ENCODE measurements at places on chromosomes 6 and 20. TPM values are rescaled to one million over a fixed set of nuclear protein-coding genes. Genes with fewer than 3 reads are reported as not detected.

The TMEM239 gene
- not detected for total RNA-seq

DNA sequence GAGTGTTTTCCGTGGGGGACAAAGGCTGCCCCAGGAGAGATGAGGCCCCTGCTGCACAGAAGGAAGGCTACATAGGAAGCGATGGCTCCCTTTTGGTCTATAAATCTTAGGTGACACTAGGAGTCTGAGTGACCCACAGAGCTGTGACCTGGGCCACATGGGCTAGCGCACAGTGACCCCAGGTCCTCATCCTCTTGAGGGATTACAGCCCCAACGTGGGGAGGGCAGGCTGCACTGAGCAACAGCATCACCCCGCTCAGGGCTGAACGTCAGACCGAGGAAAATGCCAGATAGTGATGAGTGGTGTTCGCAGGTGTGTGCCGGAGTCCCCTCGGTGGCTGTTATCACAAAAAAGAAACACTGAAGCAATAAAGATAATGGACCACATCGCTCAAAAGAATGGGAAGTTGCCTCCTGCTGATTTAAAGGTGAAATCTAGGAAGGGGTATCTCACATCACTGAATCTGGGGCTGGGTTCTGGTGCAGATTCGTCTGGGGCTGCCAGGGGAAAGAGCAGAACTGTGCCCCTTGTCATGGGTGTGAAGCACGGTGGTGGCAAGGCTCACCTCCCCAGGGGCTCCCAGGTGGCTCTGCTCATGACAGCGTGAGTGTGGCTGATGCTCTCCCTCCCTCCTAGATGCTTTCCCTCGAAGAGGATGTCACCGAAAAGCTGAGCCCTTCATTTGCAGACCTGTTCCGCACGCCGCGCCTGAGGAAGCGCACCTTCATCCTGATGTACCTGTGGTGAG lies 14.5 kb downstream of the SLC22A1 start:
- DNase-seq: no peak

DNA sequence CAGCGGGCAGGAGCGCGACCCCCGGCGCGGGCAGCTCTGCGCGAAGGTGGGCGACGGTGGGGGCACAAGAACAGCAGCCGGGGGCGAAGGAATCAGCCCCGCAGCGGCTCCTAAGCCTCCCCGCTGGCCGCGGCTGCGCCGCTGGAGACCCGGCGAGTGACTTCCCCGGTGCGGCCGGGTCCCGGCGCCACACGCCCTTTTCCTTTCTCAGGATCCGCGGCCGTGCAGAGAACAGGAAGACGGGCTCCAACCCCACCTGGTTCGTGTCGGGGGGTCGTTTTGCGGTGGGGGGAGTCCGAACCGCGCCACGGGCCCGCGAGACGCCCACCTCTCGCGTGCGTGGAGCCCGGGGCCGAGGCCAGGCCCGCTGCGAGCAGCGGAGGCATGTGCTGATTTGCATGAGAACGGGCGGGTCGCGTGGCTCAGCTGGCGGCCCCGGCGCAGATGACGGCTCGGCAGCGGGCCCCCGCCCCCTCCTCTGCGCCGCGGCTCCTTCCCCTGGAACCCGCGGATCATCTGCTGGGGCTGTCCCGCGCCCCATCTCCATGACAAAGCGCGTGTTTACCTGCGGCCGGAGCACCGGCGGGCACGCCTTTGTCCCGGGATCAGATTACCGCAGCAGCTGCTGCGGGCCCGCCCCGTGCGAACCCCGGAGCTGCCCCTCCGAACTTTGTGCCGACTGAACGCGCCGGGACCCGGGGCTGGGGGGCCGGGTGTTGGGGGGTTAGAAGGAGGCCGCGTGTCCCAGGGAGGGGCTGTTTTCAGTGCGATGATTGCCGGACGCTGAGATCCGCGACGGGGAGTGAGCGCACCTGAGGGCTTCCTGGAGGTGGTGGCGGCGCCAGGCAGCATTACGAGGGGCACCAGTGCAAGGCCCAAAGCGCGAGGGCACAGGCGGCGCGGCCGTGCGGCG lies 4.9 kb upstream of the DLL1 start:
- no peak for DNase-seq

- no peak for DNase-seq
These were observed 50.1 kb upstream of the DEK start for GRCh38 chr6:18314317-18314997.

GRCh38 chr20:9038791-9039535 lies 29.9 kb upstream of the PLCB4 start:
- DNase-seq: no peak

The IL20RA gene
- total RNA-seq: 0.60 TPM

- DNase-seq: no peak
These were observed 22.4 kb downstream of the SYNCRIP start for GRCh38 chr6:85620308-85620707.
